ENCODE measurements at places on chromosomes 7 and 10. TPM values are rescaled to one million over a fixed set of nuclear protein-coding genes. Genes with fewer than 3 reads are reported as not detected.
A peak's percentile ranks its signal among the peaks of the same experiment; 100 is the strongest.

Gene CNTNAP2
- total RNA-seq = not detected

GRCh38 chr7:55129541-55130394, 111.0 kb downstream of the EGFR start:
- DNase-seq = peak; percentile 85

- peak; percentile 53 for DNase-seq
Observed at GRCh38 chr7:45267262-45267661, 109.7 kb downstream of the RAMP3 start.

- no peak for DNase-seq
Observed at GRCh38 chr10:124722798-124723783, 21.1 kb downstream of the FAM53B start.

Gene ZNF365
- total RNA-seq = 1.4 TPM

GRCh38 chr10:45592432-45592831, 80.1 kb downstream of the ZFAND4 start:
- DNase-seq = no peak

- DNase-seq = no peak
Observed at GRCh38 chr10:2256241-2256640, 518.9 kb upstream of the ADARB2 start.

DNA sequence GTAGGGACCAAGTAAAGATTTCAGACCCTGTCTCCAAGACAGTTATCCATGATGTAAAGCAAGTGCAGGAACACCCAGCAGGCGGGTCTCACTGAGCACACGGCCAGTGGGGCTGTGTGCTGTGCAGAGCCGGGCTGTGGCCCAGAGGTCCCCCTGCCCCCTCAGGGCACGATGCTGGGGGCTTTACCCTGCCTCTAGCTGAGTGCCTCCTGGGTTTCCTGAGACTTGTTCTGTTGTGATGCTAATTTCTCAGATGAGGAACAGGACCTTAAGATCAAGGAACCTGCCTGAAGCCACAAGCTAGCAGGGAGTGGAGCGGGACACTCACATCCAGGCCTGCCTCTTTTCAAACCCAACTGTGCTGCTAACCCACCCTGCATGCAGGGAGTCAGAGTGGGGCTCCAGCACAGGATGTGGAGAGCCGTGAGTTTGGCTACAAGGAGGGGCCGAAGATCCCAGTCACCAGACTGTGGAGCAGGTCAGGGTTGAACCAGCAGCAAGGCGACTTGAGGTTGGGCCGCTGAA, 76.1 kb upstream of the LYZL2 start:
- DNase-seq = no peak

DNA sequence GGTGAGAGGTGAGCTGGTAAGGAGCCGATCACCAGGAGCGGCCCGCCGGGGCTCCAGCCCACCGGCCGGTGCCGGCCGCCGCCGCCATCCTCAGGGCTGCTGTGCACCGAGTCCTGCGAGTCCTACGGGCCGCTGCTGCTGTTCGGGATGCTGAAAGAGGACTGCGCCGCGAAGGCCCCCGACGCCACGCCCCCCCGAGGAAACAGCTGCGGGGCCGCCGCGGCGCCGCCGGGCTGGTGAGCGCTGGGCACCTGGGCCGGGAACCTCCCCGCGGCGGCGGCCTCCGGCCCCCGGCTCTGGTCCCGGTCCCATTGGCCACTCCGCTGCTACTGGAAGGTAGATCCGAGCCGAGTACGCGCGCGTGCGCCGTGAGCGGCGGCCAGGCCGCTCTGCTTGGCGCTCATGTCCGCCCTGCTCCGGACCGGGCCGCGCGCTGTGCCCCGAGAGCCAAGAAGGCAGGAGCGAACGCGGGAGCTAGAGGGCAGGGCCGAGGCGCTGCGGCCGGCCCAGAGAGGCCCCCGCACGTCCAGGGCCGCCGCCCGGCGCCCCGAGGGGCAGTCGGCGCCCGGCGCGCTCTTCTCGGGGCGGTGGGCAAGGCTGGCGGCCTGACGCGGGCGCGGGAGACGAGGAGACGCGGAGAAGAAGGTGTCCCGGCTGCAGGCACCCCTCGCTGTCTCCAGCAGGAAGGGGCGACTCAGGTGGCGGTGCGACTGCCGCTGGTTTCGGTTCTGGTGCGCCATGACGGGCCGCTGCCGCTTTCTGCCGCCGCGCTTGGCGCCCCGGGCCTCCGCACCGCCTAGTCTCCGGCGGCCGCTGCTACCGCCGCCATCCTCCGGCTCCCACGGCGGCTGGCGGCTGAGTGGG, 121.3 kb upstream of the WIPF3 start:
- DNase-seq = peak; percentile 82

Gene CC2D2B
- 0.35 TPM for total RNA-seq

DNA sequence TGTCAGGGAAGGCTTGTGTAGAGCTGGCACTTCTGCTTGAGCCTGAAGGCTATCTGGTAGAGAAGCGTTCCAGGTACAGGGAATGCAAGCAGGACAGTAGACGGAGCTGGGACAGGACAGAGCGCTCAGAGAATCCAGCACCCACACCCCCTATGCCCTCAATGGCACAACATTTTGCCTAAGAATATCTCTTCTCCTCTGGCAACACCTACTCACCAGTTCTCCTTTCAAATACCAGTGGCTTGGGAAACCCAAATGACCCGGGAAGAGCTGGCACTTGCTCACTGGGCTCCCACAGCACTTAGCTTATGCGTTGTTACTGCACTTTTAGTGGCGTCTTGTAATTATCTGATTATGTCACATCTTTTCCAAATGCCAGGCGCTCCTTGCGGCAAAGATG, 118.6 kb downstream of the RNF216 start:
- no peak for DNase-seq

GRCh38 chr7:121360564-121360963, 31.8 kb downstream of the WNT16 start:
- DNase-seq = no peak

- DNase-seq = no peak
Observed at GRCh38 chr10:86614853-86615252, 39.5 kb upstream of the OPN4 start.

- peak; percentile 69 for DNase-seq
Observed at GRCh38 chr7:5625938-5626337, 155.5 kb downstream of the RNF216 start.

Gene FAM20C
- 21.7 TPM for total RNA-seq

GRCh38 chr7:117047496-117047895, 94.2 kb downstream of the ST7 start:
- peak; percentile 22 for DNase-seq

- peak; percentile 44 for DNase-seq
Observed at GRCh38 chr10:103792547-103792946, 62.8 kb downstream of the SH3PXD2A start.

Gene ARHGAP12
- 81.9 TPM for total RNA-seq

DNA sequence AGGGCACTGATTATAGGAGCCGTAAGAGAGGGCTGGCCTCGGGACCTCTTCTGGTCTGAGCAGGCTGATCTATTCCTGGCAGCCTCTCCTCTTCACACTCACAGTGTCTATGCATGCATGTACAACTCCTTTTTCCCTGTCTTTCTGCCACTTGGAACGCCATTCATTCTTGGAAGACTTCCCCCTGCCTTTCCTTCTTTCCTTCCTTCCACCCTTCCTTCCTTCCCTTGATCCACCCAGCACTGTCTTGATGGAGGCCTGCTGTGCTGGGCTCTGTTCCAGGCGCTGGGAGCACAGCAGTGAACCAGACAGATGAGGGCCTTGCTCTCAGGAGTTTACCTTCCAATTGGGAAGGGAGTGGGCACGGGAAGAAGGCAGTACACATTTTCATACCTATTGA, 114.8 kb downstream of the SH3PXD2A start:
- DNase-seq = no peak

DNA sequence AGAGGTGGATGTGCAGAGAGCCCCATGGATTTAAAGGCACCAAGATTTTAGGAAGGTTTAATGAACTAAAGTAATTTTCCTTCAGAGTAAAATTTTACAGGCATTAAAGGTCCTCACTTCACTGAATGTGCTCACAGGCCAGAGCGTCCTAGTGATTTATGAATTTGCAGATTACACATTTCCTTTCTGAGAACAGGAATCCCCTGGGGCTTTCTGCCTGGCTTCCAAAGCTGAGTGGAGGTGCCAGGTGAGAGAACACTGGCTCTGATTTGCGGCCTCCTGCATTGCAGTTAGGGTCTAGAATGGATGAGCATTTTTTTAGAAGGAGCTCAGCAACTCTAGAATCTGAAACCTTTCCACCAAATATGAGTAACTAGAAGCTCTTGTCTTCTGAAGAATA, 194.3 kb downstream of the SORCS3 start:
- DNase-seq = no peak

DNA sequence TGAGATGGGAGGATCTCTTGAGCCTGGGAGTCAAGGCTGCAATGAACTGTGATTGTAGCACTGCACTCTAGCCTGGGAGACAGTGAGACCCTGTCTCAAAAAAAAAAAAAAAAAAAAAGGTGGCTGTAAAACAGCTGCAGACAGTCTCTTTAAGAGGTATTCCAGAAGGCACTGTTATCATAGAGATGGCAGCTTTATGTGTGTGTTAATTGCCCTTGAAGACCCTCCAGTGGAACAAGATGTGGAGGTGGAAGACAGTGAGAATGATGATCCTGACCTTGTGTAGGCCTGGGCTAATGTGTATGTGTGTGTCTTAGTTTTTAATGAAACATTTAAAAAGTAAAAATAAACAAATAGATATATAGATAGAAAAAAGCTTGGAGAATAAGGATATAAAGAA, 66.0 kb downstream of the ZNF487 start:
- DNase-seq = no peak

DNA sequence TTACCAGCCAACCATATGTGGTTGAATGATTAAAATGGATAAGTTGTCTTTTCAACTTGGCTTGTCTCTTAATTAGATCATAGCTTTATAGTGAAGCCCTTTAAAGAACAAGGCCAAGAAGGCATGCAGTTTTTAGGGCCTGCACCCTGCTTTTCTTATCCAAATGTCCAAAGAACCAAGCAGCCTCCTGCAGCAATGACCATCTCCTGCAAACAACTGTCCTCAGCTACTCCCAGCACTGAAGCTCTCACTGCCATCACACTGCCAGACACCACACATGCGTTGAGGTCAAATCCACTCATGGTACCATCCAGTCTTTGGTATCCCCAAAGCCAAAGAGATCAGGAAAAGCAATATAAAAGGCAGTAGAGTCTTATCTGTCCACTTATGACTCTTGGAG, 210.3 kb downstream of the ACTR3B start:
- no peak for DNase-seq

Gene SKIDA1
- 0.26 TPM for total RNA-seq

DNA sequence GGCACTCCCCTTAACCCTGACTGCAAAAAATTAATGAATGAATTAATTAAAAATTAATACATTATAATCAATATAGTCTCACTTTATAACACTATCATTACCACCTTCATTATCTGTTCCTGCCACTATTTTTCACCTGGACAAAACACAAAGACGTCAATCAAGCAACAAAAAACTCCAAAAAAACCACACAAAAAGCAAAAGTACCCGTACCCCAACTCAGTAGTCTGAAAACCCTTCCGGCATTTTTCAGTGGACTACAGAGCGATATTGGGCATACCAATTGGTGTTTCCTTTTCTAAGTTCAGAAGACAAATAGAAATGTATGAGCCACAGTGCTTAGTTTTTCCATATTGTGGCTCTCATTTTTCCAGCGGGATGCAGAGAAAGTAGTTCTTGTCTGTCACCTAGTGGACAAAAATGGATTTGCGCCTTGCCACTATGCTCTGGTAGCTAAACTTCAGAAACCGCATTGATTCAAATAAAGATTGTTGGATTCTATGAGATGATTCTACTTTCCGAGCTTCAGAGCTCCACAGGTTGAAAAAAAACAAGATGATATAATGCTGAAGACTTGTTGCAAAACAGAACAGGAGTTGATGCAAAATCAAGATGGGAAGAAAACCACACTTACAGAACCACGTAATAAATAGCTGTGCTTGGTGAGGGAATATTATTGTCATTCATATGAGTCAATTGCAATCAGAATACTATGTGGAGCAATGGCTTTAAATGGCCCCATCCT, 50.6 kb upstream of the ITGB1 start:
- peak; percentile 83 for DNase-seq

Gene UPK3BL2
- 1.9 TPM for total RNA-seq

Gene SRPK2
- 69.8 TPM for total RNA-seq

DNA sequence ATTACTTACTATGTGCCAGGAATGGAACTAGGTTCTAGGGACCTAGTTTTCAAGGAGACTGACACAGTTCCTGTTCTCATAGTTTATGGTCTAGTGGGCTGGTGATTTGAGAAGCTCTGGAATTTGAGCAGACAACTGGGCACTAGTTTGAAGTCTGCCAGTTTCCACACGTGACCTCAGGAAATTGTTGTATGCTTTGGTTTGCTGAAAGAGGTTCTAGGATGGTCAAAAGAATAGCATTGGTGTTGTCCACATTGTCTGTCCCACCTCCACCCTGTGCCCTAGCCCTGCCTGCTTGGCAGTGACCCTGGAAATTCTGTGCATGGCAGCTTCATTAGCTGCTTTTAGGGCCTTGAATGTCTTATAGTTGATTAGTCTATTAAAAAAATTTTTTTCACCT, 28.7 kb downstream of the GBF1 start:
- peak; percentile 82 for DNase-seq

Gene CYP3A7
- total RNA-seq = 0.29 TPM

All from myocyte (in vitro differentiated cells).